ENCODE measurements at places on chromosomes 5 and 9.

GRCh38 chr5:72653586-72653985 is 146.4 kb upstream of the ZNF366 start:
- DNase-seq: no peak

DNA sequence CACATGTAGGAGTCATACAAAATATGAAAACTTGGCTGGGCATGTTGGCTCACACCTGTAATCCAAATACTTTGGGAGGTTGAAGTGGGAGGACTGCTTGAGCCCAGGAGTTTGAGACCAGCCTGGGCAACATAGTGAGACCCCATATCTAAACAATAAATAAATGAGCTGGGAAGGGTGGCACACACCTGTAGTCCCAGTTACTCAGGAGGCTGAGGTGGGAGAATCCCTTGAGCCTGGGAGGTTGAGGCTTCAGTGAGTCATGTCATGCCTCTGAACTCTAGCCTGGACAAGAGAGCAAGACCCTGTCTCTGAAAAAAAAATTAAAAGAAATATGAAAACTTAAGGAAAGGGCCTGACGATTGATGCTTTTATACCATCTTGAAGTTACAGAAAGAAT is 112.4 kb upstream of the RAI14 start:
- DNase-seq: no peak

- no peak for DNase-seq
Observed at GRCh38 chr5:109655841-109656240, 33.9 kb upstream of the MAN2A1 start.

DNA sequence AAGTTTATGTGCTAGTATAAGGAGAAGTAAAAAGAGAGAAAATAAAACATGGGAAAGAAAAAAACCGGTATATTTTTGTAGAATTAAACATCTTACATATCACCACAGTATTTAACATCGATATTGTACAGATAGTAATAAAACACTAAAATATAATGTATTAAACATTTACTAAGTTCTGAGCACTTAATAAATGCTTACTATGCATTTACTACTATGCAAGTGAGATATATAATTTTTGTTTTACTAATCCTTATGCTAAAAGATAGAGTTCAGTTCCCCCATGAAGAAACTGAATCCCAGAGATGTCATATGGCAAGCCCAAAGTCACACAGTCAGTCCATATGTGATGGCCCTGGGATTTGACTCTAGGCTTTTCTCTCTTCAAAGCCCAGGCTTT is 51.1 kb downstream of the SH3TC2 start:
- no peak for DNase-seq

DNA sequence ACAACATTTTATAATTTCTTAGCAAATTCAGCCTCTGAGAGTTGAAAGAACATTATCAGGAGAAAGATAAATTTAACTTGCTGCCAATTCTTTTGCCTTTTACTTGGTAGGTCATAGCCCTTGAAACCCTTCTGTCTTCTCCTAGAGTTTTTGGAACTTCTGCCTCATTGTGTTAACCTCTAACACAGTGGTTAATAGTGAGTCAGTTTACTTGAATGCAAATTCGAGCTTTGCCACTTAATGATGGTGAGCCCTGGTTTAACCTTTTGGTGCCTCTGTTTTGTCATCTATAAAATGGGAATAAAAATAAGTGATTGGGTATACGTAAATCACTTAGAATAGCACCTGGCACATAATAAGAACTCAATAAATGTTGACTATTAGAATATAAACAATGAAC is 1.8 kb upstream of the INIP start:
- DNase-seq: no peak

DNA sequence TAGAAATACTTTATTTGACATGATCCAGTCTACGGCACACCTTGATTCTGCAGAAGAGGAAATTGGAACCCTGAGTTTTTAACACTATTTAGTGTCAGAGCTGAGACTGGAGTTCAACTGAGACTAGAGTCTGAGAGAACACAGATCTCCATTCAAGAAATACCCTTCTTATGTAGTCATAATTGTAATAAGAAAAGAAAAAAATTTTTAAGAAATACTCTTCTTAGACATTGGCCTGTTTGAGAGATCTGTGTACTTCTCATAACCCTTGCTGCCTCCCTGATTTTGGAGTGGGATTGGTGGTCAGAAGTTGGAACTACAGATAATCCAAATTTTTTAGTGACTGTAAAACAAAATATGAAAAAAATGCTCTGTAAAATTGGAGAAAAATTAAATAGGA is 253.4 kb downstream of the ARRDC3 start:
- no peak for DNase-seq

- DNase-seq: no peak
Observed at GRCh38 chr5:154287136-154287535, 96.6 kb downstream of the GALNT10 start.

- DNase-seq: no peak
Observed at GRCh38 chr5:157497875-157498611, 38.0 kb downstream of the NIPAL4 start.

- no peak for DNase-seq
Observed at GRCh38 chr5:66113160-66113559, 30.9 kb upstream of the SREK1 start.

DNA sequence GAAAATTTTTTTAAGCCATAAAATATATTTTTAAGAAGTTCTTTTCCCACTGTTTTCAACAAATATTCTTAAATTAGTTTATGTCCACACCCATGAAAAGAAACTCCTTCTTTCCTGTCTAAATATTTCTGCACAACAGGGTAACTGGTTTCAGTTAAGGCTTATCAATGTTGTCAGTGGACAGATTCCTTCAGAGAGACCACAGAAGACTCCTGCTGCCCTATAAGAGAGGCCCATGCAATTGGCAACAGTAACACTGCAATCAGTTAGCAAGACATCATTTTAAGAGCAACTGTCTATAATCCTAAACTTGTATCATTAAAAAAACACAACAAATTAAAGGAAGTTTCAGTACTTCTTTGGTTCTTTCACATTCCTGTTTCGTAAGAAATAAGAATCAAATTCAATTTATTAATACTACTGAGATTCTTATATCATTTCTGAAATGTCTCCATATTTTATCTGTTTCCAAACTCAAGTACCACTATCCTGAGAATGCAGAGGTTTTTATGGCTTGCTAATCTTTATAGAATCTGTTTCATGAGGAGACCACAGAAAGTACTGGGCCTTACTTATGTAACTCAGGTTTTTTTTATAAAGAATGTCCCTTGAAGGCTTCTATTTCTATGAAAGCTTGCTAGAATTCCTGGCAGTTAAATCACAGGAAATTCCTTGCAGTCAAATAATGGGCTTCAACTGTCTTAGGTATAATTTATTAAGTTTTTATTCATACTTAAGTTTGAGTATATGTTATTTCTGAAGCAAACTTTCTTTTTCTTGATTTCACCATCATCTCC is 240.2 kb downstream of the RFX3 start:
- no peak for DNase-seq

DNA sequence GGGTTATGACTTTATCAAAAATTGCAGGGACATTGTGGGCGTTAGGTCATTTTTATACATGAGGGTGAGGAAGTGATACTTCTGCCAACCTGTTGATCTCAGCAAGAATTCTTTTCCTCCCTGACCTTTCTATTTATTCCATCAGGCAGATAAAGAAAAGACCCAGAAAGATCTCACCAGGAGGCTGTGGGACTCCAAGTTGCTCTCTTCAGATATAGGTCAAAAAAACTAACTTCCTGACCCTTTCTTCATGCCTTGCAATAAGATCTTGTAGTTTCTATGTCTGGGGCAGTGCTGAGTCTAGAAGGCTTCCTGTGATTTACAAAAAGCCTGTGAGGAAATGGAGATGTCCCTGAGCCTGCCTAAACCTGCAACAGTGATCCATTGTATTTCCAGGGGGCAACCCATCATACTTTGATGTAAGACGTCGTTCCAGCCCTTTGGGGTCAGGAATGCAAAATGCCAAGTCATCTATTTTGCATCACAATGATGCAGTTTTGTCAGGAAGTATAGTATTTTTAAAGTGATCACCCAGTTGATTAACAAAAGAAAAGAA is 22.0 kb upstream of the PIK3R1 start:
- DNase-seq: no peak

- DNase-seq: no peak
Observed at GRCh38 chr5:172843825-172844576, 9.9 kb downstream of the ERGIC1 start.

DNA sequence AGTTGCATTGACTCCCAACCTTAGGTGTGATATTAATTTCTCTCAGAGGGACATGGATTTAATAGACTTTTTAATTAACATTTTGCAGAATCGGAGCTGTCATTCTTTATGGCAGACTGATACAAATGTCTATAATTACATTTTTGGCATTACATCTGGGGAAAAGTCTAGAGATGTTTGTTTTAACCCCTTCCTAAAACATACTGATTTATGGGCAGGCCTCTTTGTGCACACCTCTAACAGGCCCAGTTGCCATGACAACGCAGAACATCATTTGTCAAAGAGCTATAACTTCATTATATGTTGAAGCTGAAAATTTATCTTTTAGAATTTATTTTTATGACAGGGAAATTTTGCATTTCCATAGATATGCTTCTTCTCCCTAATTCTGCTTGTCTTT is 158.5 kb downstream of the NTRK2 start:
- no peak for DNase-seq

GRCh38 chr9:90142580-90142979 is 500.0 kb downstream of the DIRAS2 start:
- DNase-seq: peak; percentile 55

DNA sequence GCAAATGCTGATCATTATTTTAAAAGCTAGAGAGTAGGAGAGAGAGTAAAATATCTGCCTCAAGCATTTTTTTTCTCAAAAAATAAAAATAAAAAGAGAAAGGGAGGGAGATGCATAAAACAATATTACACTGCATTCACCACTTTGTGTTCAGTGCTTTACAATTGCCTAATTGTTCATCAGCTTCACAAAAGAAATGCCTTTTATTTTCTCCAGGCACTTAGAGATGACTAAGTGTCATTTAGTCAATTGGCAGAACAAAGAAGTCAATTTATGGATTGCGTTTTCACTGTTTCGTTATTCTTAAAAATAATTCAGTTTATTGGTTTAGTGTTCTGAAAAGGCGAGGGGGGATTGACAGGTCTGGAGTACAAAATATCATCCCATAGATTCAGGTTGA is 232.5 kb upstream of the CCNH start:
- no peak for DNase-seq

GRCh38 chr5:54049963-54050362 is 260.4 kb downstream of the ARL15 start:
- DNase-seq: no peak

GRCh38 chr9:129598089-129598596 is 22.8 kb downstream of the C9orf50 start:
- DNase-seq: no peak

- DNase-seq: no peak
Observed at GRCh38 chr5:113804264-113804663, 290.8 kb downstream of the YTHDC2 start.

GRCh38 chr5:96074870-96075269 is 113.2 kb upstream of the ELL2 start:
- no peak for DNase-seq
